ENCODE measurements at places on chromosomes 7 and 10.

DNA sequence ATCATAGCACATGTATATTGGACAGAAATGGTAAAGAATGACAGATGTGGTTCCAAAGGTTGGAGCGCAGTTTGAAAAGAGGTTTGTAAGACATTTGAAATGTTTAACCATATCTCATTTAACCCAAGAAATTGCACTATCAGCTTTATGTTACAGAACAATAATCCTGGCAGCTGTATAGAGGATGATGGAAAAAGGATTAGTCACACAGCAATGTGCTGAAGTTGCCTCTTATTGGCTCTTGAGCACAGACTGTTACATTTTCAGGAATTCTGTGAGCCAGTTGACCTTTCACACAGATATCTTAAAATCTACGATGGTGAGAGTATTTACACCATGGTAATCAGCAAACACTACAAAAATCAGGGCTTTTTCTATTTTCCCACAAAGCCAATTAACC, 3.9 kb downstream of the COG5 start:
- DNase-seq: no peak

GRCh38 chr7:30907527-30908267, 4.0 kb upstream of the AQP1 start:
- no peak for DNase-seq

DNA sequence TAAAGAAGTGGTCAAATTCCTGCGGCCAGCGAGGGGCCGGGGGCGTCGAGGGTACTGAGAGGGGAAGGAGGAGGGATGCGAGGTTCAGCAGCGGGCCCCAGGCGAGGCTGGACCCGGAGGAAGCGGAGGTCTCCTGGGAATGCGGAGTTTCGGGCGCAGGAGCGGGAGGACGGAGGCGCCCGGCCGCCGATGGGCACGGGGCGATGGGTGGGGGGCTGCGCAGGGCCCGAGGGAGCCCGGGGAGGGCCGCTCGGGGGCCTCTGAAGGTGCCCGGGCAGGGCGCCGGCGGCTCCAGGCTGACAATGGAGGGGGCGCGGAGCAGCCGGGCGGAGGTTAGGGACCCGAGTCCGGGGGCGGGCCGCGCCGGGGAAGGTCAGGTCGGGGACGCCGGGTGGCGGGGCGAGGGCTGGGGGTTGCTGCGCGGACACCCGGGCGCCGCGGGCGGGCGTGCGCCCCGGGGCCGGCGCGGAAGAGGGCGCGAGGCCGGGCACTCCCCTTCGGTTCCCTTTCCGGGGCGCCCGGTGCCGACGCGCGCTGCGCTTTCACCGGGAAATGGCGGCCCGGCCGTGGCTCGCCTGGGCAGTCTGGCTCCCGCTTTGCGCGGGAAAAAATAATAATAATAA, 683 bp downstream of the MACROH2A2 start:
- no peak for DNase-seq

DNA sequence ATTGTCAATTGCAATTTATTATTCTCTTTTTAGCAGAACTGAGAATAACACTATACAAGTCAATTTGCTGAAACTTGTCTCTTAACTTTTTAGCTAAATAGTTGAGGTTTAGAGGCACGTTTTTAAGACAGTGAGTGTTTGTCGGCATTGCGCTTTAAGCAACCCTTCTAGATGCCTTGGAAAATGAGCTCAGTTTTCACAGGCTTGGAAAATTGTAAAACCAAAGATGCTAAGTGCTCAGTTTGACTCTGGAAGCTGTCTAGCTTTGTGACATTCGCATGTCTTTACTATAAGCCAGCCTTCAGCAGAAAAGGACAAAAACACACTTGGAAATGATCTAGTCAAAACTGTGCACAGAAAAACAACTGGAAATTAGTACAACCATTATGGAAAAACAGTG, 500.4 kb downstream of the NEBL start:
- DNase-seq: no peak

- DNase-seq: no peak
Observed at GRCh38 chr7:5586279-5586962, 162.8 kb upstream of the TNRC18 start.

DNA sequence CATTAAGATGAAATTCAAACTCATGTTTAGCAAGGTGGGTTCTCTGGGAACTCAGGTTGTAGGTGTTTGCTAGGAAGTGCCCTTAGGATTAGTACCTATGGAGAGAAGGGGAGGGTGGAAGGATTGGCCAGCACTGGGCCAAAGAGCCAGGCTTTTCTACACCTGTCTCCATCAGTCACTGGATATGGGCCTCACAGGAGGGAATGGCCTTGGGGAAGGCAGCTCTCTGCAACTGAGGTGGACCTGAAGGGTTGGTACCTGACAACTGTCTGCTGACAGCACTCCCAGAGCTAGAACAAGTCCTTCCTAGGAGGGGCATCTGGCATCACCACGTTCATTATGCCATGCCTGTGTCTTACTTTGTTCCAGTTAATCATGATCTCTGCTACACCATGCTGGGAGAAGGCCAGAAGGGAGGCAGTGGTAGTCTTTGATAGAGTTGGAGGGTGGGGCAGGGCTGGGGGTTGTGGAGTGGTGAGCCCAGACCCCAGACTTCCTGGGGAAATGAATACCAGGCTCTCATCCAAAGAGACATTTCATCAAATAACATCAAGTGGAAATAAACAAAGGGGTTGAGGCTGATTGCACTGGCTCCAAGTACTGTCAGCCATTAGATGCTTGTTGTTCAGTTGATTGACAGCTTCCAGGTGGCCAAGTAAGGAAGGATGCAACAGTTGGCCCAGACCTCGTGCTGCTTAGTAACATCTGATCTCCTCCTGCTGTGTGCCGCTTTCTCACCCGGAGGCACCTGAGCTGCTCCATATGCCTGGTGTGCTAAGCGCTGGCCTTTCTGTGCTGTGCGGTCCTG, 70.6 kb upstream of the PIK3CG start:
- DNase-seq: no peak

DNA sequence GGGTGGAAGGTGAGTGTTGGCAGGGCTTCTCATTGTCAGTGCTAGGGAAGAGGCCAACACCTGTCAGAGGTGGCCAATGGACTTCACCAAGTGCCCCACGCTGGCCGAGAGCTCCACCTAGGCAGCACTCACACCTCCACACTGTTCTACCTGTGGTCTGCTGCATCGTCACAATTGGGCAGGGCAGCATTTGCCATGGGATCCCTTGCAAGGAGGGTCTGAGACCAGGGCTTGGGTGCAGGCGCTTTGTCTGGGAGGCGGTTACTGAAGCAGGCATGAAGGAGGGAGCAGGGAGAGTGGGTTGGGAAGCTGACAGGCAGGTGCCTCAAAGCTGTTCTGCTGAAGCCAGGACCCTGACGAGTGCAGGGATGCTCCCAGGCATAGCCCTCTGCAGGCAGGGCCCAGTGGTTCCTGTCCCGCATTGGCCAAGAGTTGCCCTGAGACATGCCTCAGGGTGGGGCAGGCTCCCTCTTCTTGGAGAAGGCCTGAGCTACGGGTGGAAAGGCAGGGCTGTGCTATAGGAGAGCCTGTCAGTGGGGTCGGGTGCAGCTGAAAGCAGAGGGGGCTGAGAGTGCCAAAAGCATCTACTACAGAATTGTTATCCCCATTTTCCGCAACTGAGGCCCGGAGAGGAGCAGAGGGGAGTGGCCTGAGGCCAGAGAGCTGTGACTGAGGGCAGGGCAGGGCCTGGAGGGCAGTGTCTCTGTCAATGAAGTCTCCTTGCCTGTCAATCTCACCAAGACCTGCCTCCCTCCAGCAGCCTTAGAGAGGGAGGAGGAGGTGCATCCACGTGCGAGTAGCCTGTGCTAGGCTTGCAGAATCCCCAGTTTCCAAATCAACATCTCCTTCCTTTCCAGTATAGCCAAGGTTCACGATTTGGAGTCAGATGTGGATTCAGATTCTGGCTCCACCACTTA, 4.0 kb downstream of the RBP3 start:
- DNase-seq: no peak

GRCh38 chr10:97736403-97736901, 476 bp upstream of the ZFYVE27 start:
- DNase-seq: no peak

- no peak for DNase-seq
Observed at GRCh38 chr10:112689327-112690072, 242.5 kb downstream of the VTI1A start.

DNA sequence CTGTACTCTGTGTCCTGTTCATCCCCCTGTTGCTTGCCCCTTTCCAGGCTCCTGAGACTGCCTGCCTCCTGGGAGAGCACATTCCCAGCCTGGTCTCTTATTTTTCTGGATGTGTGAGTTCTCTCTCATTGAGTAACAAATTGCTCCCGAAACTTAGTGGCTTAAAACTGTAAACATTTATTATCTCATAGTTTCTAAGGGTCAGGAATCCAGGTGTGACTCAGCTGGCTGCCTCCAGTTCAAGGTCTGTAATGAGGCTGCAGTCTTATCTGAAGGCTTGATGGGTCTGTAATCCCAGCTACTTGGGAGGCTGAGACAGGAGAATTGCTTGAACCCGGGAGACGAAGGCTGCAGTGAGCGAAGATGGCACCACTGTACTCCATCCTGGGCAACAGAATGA, 53.6 kb upstream of the PRR15 start:
- DNase-seq: no peak

- DNase-seq: no peak
Observed at GRCh38 chr7:11601761-11602160, 230.2 kb downstream of the THSD7A start.

DNA sequence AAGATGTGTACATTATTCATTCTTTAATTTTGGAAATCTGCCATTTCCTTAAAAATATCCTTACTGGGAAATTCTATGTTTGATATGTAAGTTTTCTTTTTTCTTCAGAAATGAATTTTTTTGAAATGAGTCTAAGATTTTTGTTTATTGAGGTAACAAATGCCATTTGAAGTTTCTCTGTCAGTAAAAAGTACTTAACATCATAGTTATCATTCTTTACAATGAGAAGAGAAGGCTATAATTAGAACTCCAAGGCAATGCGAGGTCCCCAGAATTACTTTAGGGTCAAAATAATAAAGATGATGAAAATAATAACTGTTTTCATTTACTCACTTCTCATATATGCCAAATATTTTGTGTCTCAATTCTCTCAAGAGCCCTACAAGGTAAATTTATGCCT, 37.0 kb upstream of the RHOBTB1 start:
- DNase-seq: no peak

DNA sequence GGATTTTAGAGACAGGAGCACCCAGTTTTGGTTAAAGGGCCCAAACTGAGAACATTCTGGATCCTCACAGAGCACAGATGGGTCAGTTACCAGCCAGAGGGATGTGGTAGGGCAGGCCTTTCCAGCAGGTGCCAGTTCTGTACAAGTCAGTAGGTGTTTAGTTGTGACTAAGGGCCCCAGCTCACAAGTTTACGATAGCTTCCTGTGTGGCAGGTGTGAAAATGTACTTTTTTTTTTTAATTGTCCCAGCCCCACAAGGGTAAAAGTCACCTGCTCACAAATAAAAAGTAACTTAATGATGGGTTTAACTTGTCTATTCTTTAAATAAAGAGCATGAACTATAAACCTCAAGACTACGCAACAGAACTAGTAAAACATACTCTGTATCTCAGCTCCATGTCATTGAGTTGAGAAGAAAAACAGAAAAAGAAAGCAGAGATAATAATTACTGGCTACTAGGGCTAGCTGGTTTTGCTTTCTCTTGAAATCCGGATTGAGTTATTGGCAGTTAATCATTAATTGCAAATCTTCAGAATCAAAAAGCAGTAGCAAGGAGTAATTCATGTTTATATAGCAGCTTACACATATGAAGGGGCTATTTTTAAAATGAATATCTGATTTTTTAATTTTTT, 15.4 kb downstream of the NFE2L3 start:
- DNase-seq: no peak

- DNase-seq: no peak
Observed at GRCh38 chr10:2541176-2541575, 526.2 kb upstream of the PFKP start.

DNA sequence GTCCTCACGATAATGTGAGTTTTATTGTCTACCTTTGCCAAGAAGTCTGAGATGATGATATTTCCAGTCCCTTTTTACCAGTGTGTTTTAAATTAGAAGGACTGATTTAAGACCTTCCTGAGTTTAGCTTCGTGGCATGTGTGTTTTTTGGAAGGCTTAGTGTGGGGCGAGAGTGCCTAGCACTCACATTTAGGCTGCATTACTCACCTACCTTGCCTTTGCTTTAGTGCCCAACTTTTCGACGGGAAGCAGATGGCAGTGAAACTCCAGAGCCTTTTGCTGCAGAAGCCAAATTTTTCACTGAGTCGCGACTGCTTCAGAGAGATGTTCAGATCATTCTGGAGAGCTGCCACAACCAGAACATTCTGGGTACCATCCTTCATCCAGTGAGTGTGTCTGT, 50.9 kb downstream of the SND1 start:
- DNase-seq: no peak

DNA sequence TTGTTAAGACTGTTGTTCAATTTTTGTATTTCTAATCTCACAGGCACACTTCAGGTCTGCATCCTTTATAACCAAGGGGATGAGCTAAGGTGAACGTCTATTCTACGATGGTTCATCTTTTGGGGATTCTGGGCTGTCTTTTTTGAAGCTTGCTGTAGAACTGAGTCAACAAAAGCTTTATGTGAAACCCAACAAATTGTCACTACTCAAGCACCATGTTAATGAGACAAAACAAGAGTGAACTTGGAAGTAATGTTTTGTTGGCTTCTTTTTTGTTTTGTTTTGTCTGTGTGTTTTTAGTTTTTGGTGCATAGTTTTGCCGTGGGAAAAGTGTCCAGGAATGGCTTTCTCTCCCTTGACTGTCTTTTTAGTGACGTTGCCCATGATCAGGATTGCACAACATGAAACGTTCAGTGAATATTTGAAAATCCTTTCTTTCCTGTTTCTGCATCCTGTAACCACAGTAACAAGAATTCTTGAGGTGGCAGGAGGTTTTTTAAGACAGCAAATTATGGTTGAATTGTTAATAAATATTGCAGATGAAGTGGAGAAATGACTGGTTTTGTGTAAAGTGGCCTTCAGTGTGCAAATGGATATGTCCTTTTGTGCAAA, 65.6 kb downstream of the WIPF3 start:
- no peak for DNase-seq

GRCh38 chr7:6162331-6162620, 110.1 kb downstream of the CYTH3 start:
- DNase-seq: no peak

GRCh38 chr7:68936471-68937035, 661.7 kb upstream of the AUTS2 start:
- no peak for DNase-seq

- no peak for DNase-seq
Observed at GRCh38 chr10:86363833-86364490, 2.6 kb downstream of the GRID1 start.

DNA sequence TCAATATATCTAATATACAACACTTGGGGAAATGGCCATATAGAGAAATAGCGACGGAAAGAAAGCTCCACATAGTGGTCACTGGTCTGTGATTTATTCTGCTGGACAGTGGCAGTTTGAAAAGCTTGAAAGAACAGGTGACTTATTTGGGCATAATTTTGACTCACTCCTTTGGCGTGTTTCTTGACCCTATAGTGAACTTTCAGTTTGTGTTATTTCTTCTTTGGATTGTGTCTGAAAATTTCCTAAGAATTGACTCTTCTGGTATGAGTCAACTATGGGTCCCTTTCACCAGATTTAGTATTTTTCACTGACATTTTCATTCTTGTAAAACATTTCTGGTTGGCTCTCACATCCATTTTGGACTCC, 25.8 kb upstream of the IMMP2L start:
- DNase-seq: no peak

- peak; percentile 23 for DNase-seq
Observed at GRCh38 chr10:73908853-73909539, 1.9 kb upstream of the PLAU start.

- no peak for DNase-seq
Observed at GRCh38 chr7:143884969-143885559, 16.9 kb downstream of the TCAF1 start.

- DNase-seq: no peak
Observed at GRCh38 chr7:134009314-134010110, 117.6 kb upstream of the LRGUK start.

- no peak for DNase-seq
Observed at GRCh38 chr7:74462707-74463100, 9.0 kb downstream of the GTF2IRD1 start.
